Neuronal stem cell (in vitro differentiated cells): ENCODE measurements at places on chromosomes 7 and 10.

GRCh38 chr10:84613336-84614021, 285.1 kb downstream of the CCSER2 start:
- peak; percentile 63 for DNase-seq

DNA sequence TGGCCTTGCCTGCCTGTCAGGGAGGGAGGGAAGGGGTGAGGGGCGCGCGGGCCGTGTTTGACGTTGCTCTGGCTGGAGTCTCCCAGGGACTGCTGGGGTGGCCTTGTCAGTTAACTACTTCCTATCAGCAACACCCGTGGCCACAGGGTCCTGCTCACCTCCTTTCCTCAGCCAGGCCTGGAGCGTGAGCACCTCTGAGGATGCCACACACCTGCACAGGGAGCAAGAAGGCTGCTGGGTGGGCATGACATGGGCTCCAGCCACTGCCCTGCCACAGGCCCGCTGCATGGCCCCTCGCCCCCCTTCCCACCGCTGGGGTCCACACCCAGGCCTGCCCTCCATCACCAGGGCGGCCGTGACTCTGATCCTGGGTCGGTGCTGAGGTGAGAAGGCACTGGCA, 212.4 kb downstream of the ELFN1 start:
- DNase-seq: no peak

- no peak for DNase-seq
These were observed 32.2 kb upstream of the ZNF518A start for GRCh38 chr10:96097865-96098264.

DNA sequence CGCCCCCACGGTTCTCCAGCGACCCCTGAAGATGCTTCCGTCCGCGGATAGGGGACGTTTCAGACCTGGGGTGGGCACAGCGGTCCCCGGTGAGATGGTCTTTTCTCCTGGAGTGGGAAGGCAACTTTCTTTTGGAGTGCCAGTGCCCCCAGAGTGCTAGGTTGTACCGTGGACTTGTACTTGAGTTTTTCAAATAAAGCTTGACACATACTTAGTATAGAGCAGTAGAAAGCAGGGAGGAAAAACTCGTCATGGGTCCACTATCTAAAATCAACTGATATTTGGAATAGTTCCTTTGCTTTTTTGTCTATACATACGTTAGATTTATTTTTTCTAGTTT, 28.4 kb downstream of the RBM20 start:
- no peak for DNase-seq

GRCh38 chr10:92381543-92381954, 90.6 kb downstream of the MARCHF5 start:
- no peak for DNase-seq

DNA sequence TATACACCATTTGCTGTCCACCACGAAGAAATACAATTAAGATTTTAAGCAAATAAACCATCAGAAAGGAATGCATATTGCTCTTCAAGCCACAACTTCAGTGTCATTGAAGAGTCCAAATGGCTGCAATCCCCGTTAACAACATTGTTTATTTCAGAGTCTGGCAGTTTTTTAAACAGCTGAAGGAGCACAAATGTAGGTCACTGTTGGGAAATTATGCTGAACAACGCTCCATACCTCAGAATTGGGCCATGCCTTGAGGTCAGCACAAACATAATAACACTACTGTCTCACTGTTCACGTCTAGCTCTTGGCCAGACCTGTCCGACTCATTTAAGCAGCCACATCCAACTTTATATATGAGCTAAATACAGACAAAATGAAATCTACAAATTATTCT, 453.9 kb upstream of the GHITM start:
- no peak for DNase-seq

GRCh38 chr7:141737118-141737835, 881 bp upstream of the SSBP1 start:
- no peak for DNase-seq

DNA sequence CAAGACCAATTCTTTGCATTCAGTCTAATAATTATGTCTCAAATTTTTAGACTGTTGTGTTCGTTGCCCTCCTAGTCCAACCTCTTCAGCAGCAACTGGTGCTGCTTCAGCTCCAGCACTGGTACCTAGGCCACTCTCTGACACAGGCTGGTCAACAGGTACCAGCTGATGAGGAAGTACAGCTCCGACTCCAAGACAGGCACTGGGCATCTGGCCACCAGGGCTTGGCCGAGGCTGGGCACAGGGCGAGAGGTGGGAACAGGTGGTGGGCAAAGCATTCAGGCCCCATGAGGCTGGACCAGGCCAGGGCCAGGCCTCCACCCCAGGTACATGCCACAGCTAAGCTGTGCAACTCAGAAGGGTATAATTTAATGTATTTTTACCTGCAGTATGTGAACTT, 151.5 kb upstream of the AGR3 start:
- no peak for DNase-seq

DNA sequence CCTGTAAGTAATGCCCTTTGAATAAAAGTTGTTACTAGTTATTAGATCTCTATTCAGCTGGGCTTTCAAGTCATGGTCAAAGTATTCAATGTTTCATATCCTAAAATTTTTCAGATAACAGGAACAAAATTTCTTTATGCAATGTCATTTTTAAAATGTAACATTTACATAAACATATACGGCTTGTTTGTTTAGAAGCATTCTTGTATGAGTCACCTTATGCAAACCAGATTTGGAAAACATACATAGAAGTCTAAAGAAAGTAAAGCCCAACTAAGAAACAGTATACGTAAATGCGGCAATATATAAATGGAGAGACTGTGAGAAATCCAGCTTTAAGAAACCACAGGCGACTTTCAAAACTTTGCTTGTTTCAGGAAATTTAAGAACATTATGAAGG, 10.5 kb downstream of the TMEM168 start:
- DNase-seq: no peak

DNA sequence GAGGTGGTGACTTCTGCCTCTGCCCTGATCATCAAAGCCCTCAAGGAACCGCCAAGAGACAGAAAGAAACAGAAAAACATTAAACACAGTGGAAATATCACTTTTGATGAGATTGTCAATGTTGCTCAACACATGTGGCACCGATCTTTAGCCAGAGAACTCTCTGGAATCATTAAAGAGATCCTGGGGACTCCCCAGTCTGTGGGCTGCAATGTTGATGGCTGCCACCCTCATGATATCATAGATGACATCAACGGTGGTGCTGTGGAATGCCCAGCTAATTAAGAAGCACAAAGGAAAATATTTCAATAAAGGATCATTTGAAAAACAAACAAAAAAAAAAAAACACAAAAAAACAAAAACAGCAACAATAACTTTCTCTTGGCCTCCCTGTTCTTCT, 59.5 kb upstream of the TOMM7 start:
- no peak for DNase-seq

DNA sequence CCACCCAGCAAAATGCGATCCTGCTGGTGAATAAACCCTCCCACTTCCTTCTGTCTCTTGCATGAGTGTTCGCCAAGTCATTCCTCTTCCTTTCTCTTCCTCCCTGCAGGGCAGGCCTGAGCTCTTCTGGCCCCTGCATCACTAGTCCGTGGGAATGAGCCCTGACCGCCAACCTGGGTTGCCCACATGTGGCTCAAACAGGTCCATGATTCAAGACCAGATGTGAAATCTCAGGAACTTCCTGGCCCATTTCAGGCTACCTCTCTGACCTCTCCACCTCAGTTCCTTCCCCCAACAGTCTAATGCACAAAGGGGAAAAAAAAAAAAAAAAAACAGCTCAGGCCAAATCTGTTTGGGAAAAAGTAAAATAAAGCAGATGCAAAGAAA, 5.4 kb upstream of the YWHAG start:
- no peak for DNase-seq

GRCh38 chr7:30148951-30149459, 14.2 kb downstream of the MTURN start:
- DNase-seq: no peak

GRCh38 chr10:74419958-74420375, 268.9 kb downstream of the ADK start:
- no peak for DNase-seq

DNA sequence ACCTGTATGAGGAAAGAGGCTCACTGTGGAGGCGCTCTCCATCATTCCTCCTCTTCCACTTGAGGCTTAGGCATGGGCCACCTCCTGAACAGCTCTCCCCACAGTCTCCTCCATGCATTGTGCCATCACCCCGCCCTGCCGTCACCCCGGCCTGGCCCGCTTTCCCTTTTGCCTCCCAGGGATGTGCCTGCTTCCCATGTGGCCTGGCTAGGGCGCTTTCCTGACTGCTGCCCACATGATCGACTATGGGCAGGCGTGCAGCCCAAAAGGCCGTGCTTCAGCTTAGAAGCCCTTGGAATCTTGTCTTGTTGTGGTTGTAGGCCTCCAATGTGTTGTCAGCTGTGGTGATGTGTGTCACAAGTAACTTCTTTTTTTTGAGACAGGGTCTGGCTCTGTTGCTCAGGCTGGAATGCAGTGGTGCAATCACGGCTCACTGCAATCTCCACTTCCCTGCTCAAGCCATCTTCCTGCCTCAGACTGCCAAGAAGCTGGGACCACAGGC, 1.8 kb upstream of the ACTR3C start:
- DNase-seq: no peak

GRCh38 chr10:126207851-126208250, 180.4 kb downstream of the ADAM12 start:
- DNase-seq: no peak

GRCh38 chr10:24849051-24849450, 103.4 kb downstream of the PRTFDC1 start:
- DNase-seq: no peak

DNA sequence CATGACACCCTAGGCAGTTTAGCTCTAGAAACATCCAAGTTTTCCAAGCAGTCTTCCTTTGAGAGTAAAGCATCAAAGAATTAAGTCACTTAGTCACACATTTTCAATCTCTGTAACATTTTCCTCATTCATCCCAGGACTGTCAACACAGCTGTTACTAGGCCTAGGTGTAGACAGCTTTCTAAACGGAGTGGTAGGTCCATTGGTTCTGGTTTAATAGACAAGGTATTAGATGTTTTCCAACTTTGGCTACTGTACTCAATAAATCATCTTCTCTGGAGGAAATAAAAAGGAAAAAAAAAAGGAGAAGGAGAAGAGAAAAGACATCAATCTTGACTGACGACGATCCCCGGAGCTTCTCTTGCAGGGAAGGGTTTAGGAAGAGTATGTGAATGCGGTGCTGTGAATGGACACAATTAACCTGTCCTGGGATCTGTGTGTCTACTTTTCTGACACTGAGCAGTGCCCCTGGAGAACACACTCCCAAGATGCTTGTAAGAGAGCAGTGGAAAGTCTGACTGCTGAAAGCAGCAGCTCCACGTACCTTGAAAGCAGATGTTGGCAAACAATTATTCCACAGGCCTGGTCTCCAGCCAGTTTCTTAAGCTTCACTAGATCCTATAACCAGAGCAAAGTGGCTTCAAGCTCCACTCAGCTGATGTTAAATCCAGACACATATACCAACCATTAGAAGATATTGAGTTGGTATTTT, 59.1 kb downstream of the CXCL12 start:
- DNase-seq: no peak

GRCh38 chr7:94149789-94150545, 145.8 kb upstream of the BET1 start:
- DNase-seq: no peak

- no peak for DNase-seq
These were observed 3.7 kb upstream of the ZFYVE27 start for GRCh38 chr10:97733256-97733655.

DNA sequence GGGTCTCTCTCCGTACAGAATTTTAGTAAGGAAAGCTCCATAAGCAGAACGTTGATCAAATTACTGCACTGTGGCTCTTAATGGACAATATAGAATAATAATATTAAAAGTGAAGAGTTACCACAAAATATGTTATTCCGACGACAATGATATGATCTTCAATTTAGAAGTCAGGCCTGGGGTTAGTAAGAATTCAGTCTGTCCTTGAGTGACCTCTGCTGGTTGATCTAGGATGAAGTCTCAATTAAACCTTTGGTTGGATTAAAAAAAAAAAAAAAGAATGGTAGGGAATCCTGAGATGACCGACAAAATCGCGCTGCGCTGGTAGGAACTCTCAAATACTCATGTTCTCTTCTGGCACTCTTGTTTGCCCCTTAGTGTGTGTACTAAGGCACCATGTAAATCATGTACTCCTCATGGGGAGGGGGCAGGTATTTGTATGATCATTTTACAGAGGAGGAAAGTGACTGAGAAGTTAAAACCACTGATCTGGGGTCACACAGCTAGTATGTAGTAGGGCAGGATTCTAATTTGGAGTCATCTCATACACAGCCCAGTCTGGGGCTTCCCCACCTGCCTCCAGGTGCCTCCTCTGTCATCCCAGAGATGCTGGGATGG, 161.3 kb upstream of the NPVF start:
- peak; percentile 42 for DNase-seq
